GM19239 (cell line): ENCODE measurements at places on chromosomes 7 and 10.
A peak's percentile ranks its signal among the peaks of the same experiment; 100 is the strongest.

- DNase-seq: no peak
Observed at GRCh38 chr7:93315896-93316295, 83.7 kb downstream of the VPS50 start.

- DNase-seq: peak; percentile 25
Observed at GRCh38 chr10:73920089-73920488, 9.2 kb downstream of the PLAU start.

DNA sequence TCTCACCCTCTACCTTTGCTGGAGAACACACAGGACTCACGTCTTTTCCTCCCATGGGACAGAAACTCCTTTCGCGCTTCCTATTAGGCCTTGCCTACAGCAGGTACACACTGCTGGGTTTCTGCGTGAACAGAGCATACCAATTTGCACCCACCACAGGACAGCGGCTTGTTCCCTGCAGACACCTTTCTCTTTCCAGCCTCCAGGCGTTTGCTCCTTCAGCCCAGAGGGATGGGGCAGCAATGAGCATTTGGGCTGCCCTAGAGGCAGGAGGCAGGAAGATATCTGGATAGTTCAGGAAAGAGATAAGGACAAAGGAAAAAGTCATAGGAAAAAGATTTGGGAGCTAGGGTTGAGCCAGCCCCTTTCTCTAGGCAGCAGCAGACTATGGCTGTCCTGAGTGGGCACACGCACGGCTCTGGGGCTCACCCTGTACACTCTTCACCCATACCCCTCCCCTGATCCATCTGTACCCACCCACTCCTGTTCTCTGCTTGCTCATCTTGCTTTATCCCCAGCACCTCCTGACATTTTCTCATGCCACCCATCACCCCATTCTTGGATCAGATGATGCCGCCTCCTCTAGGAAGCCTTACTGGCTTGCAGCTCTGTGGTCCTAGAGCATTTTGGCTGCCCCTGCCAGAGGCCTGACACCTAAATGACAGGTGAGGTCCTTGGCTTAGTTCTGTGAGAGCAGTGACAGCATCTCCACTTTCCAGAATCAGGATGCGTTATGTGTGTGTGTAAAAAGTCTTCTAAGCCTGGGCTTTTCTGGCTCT, 40.7 kb upstream of the SPDYE3 start:
- DNase-seq: no peak

DNA sequence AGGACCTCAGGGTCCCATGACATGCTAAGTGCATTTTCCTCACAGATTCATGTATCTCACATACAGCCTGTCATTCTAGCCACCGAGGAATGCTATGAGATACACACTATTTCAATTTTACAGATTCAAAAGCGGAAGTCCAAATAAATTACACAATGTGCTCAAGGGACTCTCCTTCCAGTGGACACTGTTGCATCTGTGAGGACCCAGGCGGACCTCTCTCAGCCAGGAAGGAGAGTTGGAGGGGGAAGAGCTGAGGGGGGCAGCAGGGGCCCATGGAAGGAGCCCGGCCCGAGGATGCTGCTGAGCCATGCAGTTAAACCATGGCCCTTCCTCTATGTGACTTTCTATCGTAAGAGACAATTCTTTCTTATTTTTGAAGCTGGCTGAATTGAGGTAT, 93.6 kb downstream of the VOPP1 start:
- no peak for DNase-seq

DNA sequence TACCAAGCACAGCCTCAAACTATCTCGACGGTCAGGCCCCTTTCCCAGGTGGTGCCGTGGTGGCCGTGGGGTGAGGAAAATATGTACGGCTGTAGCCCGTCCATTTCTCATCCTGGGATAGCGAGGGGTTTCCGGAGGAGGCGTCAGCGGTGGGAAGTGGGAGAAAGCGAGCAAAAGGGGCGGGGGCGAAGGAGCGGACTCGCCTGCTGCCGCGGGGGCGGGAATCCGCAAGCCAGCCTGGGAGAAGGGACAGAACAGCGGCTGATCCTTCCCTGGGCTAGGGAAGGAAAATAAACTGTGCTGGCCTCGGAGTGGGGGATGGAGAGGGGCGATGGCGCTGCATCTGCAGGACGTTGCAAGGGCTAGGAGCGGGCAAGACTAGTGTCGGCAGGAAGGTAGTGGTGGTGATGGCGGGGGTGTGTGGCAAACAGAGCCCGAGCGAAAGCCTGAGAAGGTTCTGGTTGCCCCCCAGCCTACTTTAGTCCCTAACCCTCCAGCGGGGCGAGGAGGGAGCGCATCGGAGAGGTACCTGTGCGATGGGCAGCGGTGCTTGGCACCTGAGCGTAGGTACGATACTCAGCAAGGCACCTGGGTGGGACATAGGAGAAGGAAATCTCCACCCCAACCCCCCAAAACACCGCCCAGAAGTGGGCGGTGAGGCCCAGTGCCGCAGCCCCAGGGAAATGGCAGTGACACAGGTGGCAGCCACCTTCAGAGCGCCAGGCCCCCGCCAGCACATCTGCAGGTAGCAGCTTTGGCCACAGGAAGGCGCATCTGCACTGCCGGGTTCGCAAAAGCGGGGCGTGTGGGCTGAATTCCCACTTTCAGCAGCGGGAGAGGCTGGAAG, 49.9 kb upstream of the STEAP1B start:
- no peak for DNase-seq

- no peak for DNase-seq
Observed at GRCh38 chr7:103793614-103794013, 195.8 kb downstream of the RELN start.

GRCh38 chr10:119976421-119976820, 83.9 kb downstream of the SEC23IP start:
- DNase-seq: no peak

DNA sequence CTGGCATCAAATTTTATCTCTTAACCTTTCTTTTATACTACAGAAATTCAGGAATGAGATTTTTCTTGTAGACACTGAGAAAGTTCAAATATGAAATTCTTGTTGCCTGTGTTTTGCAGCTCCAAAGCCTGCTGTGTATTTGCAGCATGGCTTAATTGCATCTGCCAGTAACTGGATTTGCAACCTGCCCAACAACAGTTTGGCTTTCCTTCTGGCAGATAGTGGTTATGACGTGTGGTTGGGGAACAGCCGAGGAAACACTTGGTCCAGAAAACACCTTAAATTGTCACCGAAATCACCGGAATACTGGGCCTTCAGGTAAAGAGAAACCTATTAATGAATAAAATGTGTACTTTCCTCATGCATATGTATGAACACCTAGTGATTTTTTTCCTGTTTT, 24.8 kb downstream of the LIPK start:
- no peak for DNase-seq

- no peak for DNase-seq
Observed at GRCh38 chr7:139576179-139576973, 52.9 kb downstream of the CLEC2L start.

DNA sequence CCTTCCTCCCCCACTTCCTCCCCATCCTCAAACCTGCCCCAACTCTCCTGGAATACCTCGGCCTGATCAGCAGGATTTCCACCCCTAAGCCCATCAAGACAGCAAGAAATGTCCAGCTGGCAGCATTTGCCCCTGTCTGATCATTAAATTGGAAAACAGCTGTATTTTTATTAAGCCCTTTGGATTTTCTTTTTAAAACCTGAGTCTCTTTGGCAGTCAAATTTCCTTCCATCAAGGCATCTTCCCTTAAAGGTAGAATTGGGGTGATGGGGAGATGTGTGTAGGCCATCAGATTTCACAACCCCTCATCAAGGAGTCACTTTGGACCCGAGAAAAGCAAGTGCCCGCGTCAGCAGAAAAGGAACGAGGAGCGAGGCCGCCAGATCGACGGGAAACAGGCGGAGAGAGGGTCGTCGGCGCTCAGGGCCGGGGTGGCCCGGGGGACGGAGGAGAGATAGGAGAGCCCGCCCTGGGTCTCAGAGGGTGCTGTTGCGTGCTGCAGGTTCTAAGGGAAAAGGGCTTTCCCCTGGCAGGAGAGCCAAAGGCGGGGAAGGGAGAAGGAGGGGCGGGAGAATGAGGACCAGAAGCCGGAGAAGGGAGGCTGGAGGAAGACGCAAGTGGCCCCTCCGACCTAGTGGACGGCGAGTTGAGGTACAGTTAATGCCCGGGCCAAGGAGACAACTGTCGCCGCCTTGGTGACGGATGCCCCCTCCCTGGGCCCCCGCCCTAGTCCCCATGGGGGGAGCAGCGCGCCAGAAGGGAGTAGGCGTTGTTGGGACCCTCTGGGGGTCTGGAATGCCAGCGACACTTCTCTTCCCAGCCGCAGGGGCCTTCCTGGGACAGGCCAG, 11.5 kb upstream of the GATA3 start:
- no peak for DNase-seq

DNA sequence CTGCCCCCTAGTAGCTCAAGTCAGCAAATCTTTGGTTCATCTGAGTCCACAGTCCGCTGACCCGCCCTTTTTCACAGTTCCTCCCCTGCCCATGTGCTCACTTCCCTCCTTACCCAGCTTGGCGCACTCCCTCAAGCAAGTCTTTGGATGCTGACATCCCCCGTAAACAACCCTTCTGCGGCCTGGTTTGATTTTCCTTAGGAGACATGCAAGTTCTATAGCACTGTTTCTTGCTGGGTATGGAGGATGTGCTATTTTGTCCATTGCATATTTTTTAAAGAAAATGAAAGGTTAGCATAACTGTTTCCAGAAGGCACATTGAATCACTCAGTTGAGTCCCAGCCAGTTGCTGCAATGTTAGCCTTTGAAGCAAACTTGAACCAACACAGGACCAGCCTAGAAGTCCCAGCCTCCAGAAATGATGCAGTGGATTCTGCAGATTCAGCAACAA, 38.2 kb downstream of the HTRA1 start:
- DNase-seq: no peak

- no peak for DNase-seq
Observed at GRCh38 chr7:779480-779879, 52.4 kb upstream of the PRKAR1B start.

DNA sequence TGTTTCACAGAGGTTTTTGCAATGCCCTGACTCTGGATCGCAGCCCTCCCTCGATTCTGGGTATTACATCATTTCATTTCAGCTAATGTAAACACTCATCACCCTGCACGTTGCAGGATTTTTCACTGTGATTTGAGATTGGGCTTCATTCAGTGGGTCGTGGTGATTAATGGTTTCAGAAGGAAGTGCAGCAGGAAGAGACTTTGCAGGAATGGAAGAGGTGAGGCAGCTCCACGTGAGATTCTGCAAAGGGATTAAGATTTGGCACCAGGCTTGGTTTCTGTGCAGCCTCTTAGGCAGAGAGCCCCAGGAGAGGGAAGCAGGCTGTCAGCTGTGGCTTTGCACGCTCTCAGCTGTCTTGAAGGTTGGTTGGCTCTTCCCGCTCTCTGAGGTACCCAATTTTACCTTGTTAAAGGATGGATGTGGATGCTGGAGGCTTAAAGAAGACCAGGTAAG, 95.2 kb downstream of the PLCE1 start:
- DNase-seq: no peak

DNA sequence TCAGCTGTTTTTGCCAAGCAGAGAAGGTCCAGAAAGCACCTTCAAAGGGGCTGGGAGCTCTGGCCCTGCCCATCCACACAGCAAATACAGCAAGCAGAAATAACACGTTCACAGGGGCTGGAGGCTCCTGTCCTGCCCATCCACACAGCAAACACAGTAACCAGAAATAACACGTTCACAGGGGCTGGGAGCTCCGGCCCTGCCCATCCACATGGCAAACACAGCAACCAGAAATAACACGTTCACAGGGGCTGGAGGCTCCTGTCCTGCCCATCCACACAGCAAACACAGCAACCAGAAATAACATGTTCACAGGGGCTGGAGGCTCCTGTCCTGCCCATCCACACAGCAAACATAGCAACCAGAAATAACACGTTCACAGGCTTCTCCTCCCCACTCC, 558.1 kb downstream of the PTPRN2 start:
- DNase-seq: no peak

- no peak for DNase-seq
Observed at GRCh38 chr10:13631594-13631993, 44.8 kb downstream of the PRPF18 start.

- DNase-seq: no peak
Observed at GRCh38 chr7:12571691-12572090, 1.2 kb downstream of the SCIN start.

- no peak for DNase-seq
Observed at GRCh38 chr10:69503896-69504265, 52.6 kb downstream of the TSPAN15 start.

DNA sequence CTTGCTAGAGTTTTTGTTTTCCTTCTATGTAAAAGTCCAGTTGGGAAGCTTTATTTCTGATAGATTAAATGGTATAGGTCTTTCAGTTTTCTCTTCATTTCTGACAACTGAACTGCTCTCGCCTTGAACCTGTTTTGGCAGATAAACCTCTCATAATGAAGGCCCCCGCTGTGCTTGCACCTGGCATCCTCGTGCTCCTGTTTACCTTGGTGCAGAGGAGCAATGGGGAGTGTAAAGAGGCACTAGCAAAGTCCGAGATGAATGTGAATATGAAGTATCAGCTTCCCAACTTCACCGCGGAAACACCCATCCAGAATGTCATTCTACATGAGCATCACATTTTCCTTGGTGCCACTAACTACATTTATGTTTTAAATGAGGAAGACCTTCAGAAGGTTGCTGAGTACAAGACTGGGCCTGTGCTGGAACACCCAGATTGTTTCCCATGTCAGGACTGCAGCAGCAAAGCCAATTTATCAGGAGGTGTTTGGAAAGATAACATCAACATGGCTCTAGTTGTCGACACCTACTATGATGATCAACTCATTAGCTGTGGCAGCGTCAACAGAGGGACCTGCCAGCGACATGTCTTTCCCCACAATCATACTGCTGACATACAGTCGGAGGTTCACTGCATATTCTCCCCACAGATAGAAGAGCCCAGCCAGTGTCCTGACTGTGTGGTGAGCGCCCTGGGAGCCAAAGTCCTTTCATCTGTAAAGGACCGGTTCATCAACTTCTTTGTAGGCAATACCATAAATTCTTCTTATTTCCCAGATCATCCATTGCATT, 27.1 kb downstream of the MET start:
- no peak for DNase-seq

- DNase-seq: no peak
Observed at GRCh38 chr10:3124412-3125175, 48.0 kb downstream of the PITRM1 start.

GRCh38 chr10:67086327-67087134, 160.7 kb downstream of the LRRTM3 start:
- no peak for DNase-seq

DNA sequence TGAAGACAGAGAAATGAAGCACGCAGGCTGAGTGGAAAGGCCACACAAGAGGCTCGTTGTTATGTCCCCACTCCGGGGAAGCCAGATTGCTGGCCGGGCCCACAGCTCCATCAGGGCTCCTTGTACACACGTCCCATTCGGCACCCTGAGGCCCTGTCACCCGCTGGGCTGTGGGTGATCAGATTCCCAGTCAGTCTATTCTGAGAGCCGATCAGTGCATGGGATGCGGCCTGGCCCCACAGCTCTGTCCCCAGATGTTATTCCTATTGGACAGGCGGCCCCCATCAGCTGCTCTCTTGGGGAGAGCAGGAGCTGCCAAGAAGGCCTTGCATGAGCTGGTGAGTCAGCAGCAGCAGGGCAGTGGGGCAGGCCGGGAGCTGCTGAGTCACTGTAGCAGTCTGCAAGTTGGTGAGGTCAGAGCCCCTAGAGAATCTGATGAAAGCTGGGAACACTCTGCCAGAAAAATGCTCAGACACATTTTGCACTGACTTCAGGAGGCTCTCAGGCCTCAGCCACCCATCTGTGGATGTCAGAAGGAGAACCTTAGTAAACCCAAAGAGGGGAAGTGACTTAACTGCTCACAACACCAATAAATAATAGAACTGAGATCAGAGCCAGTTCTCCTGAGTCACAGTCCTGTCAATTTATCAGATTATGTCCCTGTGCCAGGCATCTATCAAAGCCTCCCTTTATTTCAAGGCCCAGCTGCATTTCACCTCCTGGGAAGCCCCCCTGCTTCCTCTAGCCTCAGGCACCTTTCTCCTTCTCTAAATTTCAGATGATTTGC, 9.4 kb upstream of the PSAP start:
- no peak for DNase-seq
